ENCODE measurements at places on chromosomes 1 and 21. TPM values are rescaled to one million over a fixed set of nuclear protein-coding genes. Genes with fewer than 3 reads are reported as not detected.

SYF2 gene
- 30.0 TPM for total RNA-seq

NMNAT2 gene
- 0.45 TPM for total RNA-seq

NDUFS5 gene
- total RNA-seq, result 265 TPM

LAMB3 gene
- 0.31 TPM for total RNA-seq

OR14K1 gene
- total RNA-seq, result not detected

TLCD4 gene
- total RNA-seq, result not detected

PHC2 gene
- 35.9 TPM for total RNA-seq

FMO5 gene
- total RNA-seq, result 0.10 TPM

MIA3 gene
- total RNA-seq, result 37.0 TPM

PRRX1 gene
- total RNA-seq, result 2.8 TPM

COL16A1 gene
- total RNA-seq, result 3.9 TPM

DNA sequence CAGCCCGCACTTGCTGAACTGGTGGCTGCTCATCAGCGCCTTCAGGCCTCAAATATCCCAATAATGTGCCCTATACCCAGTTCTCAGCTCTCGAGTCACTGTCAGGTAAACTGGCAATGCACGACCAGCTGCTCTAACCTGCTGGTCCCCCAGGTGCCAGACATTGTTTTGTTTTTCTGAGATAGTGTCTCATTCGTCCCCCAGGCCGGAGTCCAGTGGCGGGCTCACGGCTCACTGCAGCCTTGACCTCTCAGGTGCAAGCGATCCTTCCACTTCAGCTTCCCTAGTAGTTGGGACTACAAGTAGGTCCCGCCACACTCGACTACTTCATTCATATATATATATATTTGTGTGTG lies 1.0 kb upstream of the NADK start:
- no peak for DNase-seq
- no peaks in the 10 kb centered on the region for H3K36me3 ChIP-seq
- H3K4me1 ChIP-seq, result peaks cover 56% of the 10 kb centered on the region
- H3K27me3 ChIP-seq, result no peaks in the 10 kb centered on the region
- peak overlapping the region; percentile 63 for H3K4me3 ChIP-seq
- peak overlapping the region; percentile 98 for H3K27ac ChIP-seq

GRCh38 chr1:47409311-47410067 lies 6.6 kb upstream of the FOXE3 start:
- DNase-seq, result no peak
- no peak overlapping the region for H3K4me3 ChIP-seq
- H3K4me1 ChIP-seq, result peaks cover 5% of the 10 kb centered on the region
- H3K36me3 ChIP-seq, result no peaks in the 10 kb centered on the region

- H3K4me1 ChIP-seq, result no peaks in the 10 kb centered on the region
- no peaks in the 10 kb centered on the region for H3K27me3 ChIP-seq
- no peak for DNase-seq
- no peak overlapping the region for H3K4me3 ChIP-seq
- no peaks in the 10 kb centered on the region for H3K36me3 ChIP-seq
- no peak overlapping the region for H3K27ac ChIP-seq
Measured at GRCh38 chr1:76659171-76659940, 207.9 kb upstream of the ST6GALNAC5 start.

- H3K27ac ChIP-seq, result no peak overlapping the region
- H3K27me3 ChIP-seq, result no peaks in the 10 kb centered on the region
- no peak for DNase-seq
- H3K36me3 ChIP-seq, result no peaks in the 10 kb centered on the region
- H3K4me1 ChIP-seq, result peaks cover 40% of the 10 kb centered on the region
Measured at GRCh38 chr1:234875953-234876855, 252.4 kb downstream of the TOMM20 start.

- no peaks in the 10 kb centered on the region for H3K27me3 ChIP-seq
- peaks cover 20% of the 10 kb centered on the region for H3K36me3 ChIP-seq
- no peak for DNase-seq
Measured at GRCh38 chr1:43405219-43405875, 15.6 kb downstream of the SZT2 start.

GRCh38 chr1:106787520-106787919 lies 269.0 kb upstream of the PRMT6 start:
- H3K4me3 ChIP-seq, result no peak overlapping the region
- H3K36me3 ChIP-seq, result no peaks in the 10 kb centered on the region
- no peaks in the 10 kb centered on the region for H3K27me3 ChIP-seq
- no peak for DNase-seq
- H3K27ac ChIP-seq, result no peak overlapping the region

- peaks cover 38% of the 10 kb centered on the region for H3K36me3 ChIP-seq
- H3K4me1 ChIP-seq, result no peaks in the 10 kb centered on the region
- no peak overlapping the region for H3K4me3 ChIP-seq
- no peak overlapping the region for H3K27ac ChIP-seq
- DNase-seq, result no peak
Measured at GRCh38 chr1:33014464-33015163, 22.1 kb downstream of the AK2 start.

- H3K27ac ChIP-seq, result no peak overlapping the region
- no peaks in the 10 kb centered on the region for H3K36me3 ChIP-seq
- no peak overlapping the region for H3K4me3 ChIP-seq
- no peaks in the 10 kb centered on the region for H3K27me3 ChIP-seq
- no peaks in the 10 kb centered on the region for H3K4me1 ChIP-seq
Measured at GRCh38 chr1:108053270-108054013, 88.5 kb upstream of the VAV3 start.

- peaks cover 3% of the 10 kb centered on the region for H3K4me1 ChIP-seq
- H3K36me3 ChIP-seq, result no peaks in the 10 kb centered on the region
- H3K27ac ChIP-seq, result no peak overlapping the region
- no peak overlapping the region for H3K4me3 ChIP-seq
- DNase-seq, result no peak
- H3K27me3 ChIP-seq, result no peaks in the 10 kb centered on the region
Measured at GRCh38 chr1:154478013-154478412, 24.0 kb upstream of the TDRD10 start.

GRCh38 chr1:243471026-243471685 lies 215.3 kb downstream of the SDCCAG8 start:
- H3K27ac ChIP-seq, result no peak overlapping the region
- no peak overlapping the region for H3K4me3 ChIP-seq
- DNase-seq, result no peak
- H3K4me1 ChIP-seq, result peaks cover 7% of the 10 kb centered on the region
- no peaks in the 10 kb centered on the region for H3K27me3 ChIP-seq

- H3K27me3 ChIP-seq, result no peaks in the 10 kb centered on the region
- no peaks in the 10 kb centered on the region for H3K4me1 ChIP-seq
- no peak within 1 kb of the TSS for H3K27ac ChIP-seq
- no peaks in the 10 kb centered on the region for H3K36me3 ChIP-seq
Measured at GRCh38 chr1:228207851-228208821, at the start of gene OBSCN. OBSCN (plus strand) TSS chr1:228208044; CDS start chr1:228211784, 3,740 bp downstream.

GRCh38 chr1:116724765-116725375 lies 29.4 kb upstream of the CD2 start:
- DNase-seq, result no peak
- H3K36me3 ChIP-seq, result no peaks in the 10 kb centered on the region
- no peak overlapping the region for H3K4me3 ChIP-seq
- no peaks in the 10 kb centered on the region for H3K27me3 ChIP-seq
- H3K27ac ChIP-seq, result no peak overlapping the region

DNA sequence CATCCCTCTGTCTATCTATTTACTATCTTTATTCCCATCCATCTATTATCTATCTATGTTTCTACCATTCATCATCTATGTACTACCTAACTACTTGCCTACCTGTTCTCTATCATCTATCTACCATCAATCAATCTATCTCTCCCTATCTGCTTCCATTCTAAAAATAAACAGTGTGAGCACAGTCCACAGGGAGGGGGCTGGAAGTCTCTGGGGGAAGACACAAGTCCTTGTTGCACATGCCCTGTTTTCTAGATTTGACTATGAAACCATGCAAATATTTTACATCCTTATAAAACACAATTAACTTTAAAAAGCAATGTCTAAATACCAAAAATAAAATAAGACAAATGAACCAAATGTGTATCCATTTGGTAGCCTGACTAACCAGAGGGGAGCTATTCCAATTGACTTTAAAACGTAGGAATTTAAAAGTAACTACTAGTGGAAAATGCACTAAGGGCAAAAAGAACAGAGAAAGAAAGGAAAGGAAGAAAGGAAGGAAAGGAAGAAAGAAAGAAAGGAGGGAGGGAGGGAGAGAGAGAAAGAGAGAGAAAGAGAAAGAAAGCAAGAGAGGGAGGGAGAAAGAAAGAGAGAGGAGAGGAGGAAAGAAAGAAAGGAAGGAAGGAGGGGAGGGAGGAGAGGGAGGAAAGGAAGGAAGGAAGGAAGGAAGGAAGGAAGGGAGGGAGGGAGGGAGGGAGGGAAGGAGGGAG lies 13.6 kb upstream of the RIPK4 start:
- H3K4me3 ChIP-seq, result no peak overlapping the region
- no peaks in the 10 kb centered on the region for H3K4me1 ChIP-seq
- no peaks in the 10 kb centered on the region for H3K36me3 ChIP-seq
- DNase-seq, result no peak

DNA sequence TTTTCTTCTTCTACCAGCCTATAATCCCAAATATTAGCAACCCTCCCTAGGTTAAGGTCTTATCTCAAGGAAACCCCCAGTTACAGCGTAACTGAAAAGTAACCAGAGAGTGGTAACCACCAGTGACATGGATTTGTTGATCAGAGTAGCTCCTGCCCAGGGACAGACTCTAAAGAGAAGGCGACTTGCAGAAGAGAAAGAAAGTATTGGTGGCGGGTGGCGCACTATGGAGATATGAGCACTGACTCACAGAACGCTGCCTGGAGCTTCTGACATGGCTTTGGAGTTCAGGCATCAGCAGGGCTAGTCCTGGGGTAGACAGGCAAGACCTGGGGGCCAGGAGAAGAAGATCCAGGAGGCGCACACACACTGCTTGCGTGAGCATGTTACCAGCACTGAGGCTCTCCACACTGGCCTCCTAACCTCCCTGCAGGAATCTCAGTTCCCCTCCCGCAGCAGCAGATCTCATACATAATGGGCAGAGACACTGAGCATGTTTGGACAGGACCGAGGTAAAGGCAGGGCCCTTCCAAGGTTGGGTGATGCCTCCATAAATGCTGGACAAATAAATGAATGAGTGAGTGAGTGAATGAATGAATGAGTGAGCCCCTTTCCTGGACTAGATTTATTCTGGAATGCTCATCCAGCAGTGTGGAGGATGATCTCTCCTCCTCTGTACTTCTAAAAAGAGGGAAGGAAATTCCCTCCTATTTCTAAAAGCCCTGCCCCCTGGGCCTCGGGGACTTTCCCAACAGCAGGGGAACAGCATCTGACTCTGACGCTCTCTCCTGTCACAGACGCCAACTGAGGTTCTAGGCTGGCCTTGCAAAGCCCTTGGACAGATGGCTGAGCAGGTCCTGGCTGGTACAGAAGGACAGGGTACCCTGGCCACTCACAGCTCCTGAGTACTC lies 175.5 kb downstream of the CLIC6 start:
- H3K27ac ChIP-seq, result no peak overlapping the region
- H3K36me3 ChIP-seq, result no peaks in the 10 kb centered on the region
- peaks cover 32% of the 10 kb centered on the region for H3K4me1 ChIP-seq
- no peak for DNase-seq
- H3K27me3 ChIP-seq, result no peaks in the 10 kb centered on the region

DNA sequence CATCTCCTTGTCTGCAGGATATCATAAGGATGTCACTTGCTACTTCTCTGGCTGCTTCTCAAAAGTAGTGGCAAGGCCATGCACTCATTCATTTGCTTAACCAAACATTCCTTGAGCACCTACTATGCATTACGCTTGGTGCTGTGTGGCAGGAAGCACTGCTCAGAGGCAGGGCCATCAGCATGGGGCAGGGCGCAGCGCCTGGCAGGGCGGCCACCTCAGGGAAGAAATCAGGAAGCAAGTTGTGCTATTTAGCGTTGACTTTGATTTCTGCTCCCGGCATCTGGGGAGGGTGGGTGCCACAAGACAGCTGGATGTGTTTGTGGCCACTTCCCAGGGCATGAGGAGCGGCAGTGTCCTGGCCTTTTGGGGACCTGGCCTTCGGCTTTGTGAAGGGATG lies 27.9 kb downstream of the PROK1 start:
- no peaks in the 10 kb centered on the region for H3K4me1 ChIP-seq
- DNase-seq, result no peak
- no peaks in the 10 kb centered on the region for H3K27me3 ChIP-seq

DNA sequence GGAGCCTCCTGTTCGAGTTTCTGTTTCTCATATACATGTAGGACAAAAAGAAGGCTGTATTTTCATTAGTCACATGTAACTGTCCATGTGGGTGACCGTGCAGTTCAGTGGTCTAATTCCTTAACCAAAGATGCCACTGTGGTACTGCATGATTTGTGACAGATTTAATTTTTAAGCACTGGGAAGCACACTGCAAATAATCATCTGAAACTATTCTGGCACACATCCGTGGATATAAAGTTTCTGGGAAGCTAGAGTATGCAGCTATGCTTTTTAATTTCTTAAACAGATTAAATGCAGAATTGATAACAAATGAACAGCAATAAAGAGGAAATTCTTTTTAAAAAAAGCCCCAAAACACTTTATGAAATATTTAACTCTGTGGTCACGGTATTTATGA lies 254.8 kb downstream of the LMO4 start:
- no peak overlapping the region for H3K27ac ChIP-seq
- no peak overlapping the region for H3K4me3 ChIP-seq
- no peak for DNase-seq
- H3K4me1 ChIP-seq, result peaks cover 11% of the 10 kb centered on the region
- no peaks in the 10 kb centered on the region for H3K36me3 ChIP-seq

GRCh38 chr1:233868461-233868860 lies 36.0 kb upstream of the SLC35F3 start:
- no peaks in the 10 kb centered on the region for H3K4me1 ChIP-seq
- no peak overlapping the region for H3K4me3 ChIP-seq
- H3K36me3 ChIP-seq, result no peaks in the 10 kb centered on the region
- DNase-seq, result no peak
- no peak overlapping the region for H3K27ac ChIP-seq
- no peaks in the 10 kb centered on the region for H3K27me3 ChIP-seq

DNA sequence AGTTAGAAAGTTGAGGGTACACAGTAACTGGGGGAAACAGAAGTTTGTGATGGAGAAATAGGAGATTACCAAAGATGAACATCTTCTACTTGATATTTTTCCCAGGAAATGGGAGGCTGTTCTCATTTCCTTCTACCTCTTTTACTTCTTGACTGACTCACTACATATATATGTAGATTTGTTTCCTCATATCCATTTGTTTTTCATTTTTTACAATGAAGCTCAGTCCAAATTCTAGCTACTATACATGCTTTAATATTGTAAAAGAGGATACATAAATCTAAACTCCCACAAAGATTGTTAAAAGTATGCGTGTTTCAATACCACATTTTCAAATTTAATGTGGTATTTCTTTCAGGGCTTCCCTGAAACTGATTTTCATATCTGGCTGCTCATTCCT lies 366.6 kb upstream of the NCAM2 start:
- H3K4me1 ChIP-seq, result no peaks in the 10 kb centered on the region
- no peaks in the 10 kb centered on the region for H3K36me3 ChIP-seq
- DNase-seq, result no peak

- H3K4me3 ChIP-seq, result peak overlapping the region; percentile 81
- H3K4me1 ChIP-seq, result peaks cover 8% of the 10 kb centered on the region
- peak overlapping the region; percentile 82 for H3K27ac ChIP-seq
- DNase-seq, result no peak
- peaks cover 3% of the 10 kb centered on the region for H3K36me3 ChIP-seq
Measured at GRCh38 chr1:145997016-145997717, 788 bp upstream of the TXNIP start.

DNA sequence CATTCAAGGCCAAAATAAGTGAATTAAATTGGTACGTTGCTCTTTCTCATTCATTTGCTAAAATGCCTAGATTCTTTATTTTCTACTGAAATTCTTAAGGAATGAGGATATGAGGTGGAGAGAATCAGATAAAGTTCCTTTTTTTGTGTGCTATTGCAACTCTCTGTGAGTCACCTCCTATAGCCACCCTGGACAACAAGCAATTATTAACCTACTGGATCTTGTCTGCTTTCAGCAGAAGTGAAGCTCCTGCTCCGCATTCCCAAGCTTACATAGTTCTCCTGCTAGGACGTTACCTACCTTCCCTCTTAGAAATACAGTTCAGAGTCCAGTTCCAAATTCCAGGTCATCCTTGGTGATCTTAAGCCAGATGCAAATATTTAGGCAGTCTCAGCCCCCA lies 4.8 kb upstream of the KCNJ6 start:
- H3K36me3 ChIP-seq, result no peaks in the 10 kb centered on the region
- no peak overlapping the region for H3K27ac ChIP-seq
- no peak overlapping the region for H3K4me3 ChIP-seq

Measured in GM12878 (cell line).